ENCODE measurements at places on chromosomes 1 and 21. TPM values are rescaled to one million over a fixed set of nuclear protein-coding genes. Genes with fewer than 3 reads are reported as not detected.

- DNase-seq = peak; percentile 78
Observed at GRCh38 chr1:211420389-211420788, 71.6 kb downstream of the RD3 start.

- DNase-seq = peak; percentile 57
Observed at GRCh38 chr1:164559342-164560051, 513 bp downstream of the PBX1 start.

- DNase-seq = peak; percentile 39
Observed at GRCh38 chr1:241375886-241376285, 18.9 kb upstream of the RGS7 start.

GRCh38 chr1:218408942-218409341 lies 63.8 kb downstream of the TGFB2 start:
- no peak for DNase-seq

DNA sequence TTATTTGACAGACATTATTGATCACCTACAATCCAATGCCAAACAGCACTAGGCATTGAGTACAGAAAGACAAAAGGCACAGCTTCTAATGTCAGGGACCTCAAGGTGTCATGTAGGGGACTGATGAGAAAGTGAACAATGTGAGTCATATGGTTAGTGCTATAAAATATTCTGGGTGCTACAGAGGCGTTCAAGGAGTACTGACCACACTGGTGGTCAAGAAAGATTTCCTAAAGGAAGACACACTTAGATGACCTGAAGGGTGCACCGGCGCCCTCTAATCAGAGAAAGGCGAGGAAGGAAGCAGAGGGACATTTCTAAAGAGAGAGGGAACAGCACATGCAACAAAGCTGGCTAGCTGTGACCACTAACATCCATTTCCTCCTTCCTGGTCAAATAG lies 64.9 kb upstream of the F3 start:
- DNase-seq = peak; percentile 53

DNA sequence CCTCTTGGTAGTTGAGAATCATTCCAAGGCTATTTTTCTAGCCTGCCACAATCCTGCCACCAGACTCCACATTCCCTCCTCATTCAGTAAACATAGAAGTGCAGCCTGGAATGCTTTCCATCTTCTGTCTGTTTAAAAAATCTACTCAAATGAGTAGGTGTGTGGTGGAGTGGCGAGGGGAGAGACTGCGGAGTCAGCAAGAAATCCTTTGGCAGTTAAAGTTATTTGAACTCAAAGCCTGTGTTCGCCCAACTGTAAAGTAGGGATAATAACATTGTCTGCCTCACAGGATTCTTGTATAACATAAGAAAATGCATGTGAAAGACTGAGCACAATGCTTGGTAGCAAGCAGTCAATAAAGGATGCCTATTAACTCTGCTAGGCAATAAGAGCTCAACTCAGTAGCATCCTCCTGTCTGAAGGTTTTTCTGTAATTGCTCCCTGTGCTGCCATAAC lies 22.2 kb upstream of the DPT start:
- peak; percentile 43 for DNase-seq

GRCh38 chr1:39852214-39852791 lies 31.0 kb downstream of the TRIT1 start:
- no peak for DNase-seq

- DNase-seq = peak; percentile 100
Observed at GRCh38 chr1:151790071-151790939, at the start of gene TDRKH. TDRKH (minus strand) TSS chr1:151790500; CDS start chr1:151783022, 7,478 bp downstream.

DNA sequence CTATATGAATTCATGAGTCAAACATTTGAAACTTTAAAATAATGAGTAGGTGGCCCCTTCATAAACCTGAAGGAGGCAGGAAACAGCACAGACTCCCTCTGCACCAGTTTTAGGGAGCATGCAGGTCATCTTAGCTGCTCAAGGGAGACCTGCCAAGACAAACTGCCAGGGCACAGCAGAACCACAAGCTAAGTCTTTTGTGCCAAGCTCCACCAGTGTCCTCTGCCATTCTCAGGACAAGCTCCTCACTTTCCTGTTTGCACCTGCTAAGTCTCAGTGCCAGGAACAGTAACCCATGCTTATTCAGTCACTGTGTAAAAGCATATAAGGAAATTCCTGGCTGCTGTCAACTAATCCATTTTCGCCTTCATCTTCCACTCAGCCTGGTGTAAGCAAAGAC lies 368.9 kb downstream of the SEC16B start:
- no peak for DNase-seq

DNA sequence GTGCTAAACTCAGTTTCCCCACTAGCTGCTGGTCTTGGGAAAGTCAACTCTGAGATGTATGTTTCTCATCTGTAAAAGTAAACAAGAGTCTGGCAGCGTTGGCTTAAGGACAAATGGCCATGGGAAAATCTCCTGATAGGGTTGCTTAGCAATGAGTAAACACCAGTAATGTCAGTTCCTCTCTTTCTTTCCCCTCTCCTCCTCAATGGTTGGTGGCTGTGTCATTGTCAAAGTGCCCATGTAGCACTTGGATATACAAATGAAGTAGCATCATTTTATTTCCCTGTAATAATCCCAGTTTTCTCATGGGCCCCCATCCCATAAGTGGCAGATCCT lies 2.2 kb upstream of the FYB2 start:
- peak; percentile 50 for DNase-seq

Gene KCNJ9
- total RNA-seq = not detected

Gene PPP1R8
- 37.8 TPM for total RNA-seq

Gene SPAG17
- total RNA-seq = not detected

Gene ZBTB8A
- 6.3 TPM for total RNA-seq

Gene OR2L5
- total RNA-seq = not detected
